ENCODE measurements at places on chromosomes 3 and 15. TPM values are rescaled to one million over a fixed set of nuclear protein-coding genes. Genes with fewer than 3 reads are reported as not detected.

Gene SKOR1
- 2.5 TPM for total RNA-seq

Gene SLC35A5
- total RNA-seq, result 9.7 TPM

Gene BSN
- 0.12 TPM for total RNA-seq

Gene WDR72
- not detected for total RNA-seq

Gene PLD1
- 8.8 TPM for total RNA-seq

Gene MEX3B
- total RNA-seq, result 1.6 TPM

Gene STXBP5L
- not detected for total RNA-seq

Gene TGFBR2
- total RNA-seq, result 57.4 TPM

Gene CHMP2B
- 35.4 TPM for total RNA-seq

Gene CD80
- 24.2 TPM for total RNA-seq

Gene SPESP1
- total RNA-seq, result not detected

Gene SGO1
- 2.1 TPM for total RNA-seq

Gene ASB14
- not detected for total RNA-seq

- no peaks in the 10 kb centered on the region for H3K36me3 ChIP-seq
- H3K4me3 ChIP-seq, result no peak overlapping the region
- DNase-seq, result no peak
- H3K4me1 ChIP-seq, result no peaks in the 10 kb centered on the region
- H3K27me3 ChIP-seq, result no peaks in the 10 kb centered on the region
Observed at GRCh38 chr3:106380232-106380631, 511.4 kb upstream of the CBLB start.

- DNase-seq, result no peak
- H3K27me3 ChIP-seq, result no peaks in the 10 kb centered on the region
- H3K27ac ChIP-seq, result no peak overlapping the region
- no peak overlapping the region for H3K4me3 ChIP-seq
- H3K36me3 ChIP-seq, result no peaks in the 10 kb centered on the region
Observed at GRCh38 chr3:29745232-29745870, 464.5 kb downstream of the RBMS3 start.

DNA sequence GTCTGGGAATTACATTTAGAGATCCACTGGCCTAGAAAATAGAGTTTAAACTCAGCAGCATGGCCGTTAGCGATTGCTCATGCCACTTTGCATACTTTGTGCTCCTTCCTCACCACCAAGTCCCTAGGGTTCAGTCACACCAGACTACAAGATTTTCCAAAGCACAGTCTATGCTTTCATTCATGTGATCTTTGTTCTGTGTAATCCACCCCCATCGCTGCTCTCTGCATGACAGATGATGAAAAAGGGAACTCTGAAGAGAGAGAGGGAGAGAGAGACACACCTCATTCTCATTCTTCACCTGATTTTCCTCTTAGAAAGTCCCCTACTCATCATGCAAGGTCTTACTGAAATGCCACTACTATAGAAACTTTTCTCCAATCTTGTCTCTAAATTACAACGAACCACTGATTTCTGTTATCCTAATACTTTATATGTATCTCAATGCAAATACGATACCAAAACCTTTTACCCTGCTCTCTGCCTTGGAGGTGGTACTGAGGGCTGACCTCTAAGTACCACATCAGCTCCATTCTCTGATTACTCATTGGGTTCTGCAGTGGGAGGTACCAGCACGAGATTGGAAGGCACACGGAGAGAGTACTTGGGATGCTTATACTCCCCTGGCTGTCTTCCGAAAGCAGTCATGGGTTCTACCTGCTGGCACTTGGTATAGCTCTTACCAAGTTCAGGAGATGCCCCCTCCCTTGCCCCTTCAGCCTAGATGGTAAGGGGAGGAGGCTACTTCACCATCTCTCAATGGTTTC lies 1.1 kb upstream of the PARP15 start:
- peaks cover 22% of the 10 kb centered on the region for H3K4me1 ChIP-seq
- peak overlapping the region; percentile 74 for H3K27ac ChIP-seq
- H3K36me3 ChIP-seq, result peaks cover 13% of the 10 kb centered on the region
- H3K4me3 ChIP-seq, result peak overlapping the region; percentile 89

GRCh38 chr3:112654979-112655378 lies 14.0 kb upstream of the CCDC80 start:
- H3K27me3 ChIP-seq, result no peaks in the 10 kb centered on the region
- no peak overlapping the region for H3K27ac ChIP-seq
- H3K36me3 ChIP-seq, result no peaks in the 10 kb centered on the region
- no peak overlapping the region for H3K4me3 ChIP-seq

DNA sequence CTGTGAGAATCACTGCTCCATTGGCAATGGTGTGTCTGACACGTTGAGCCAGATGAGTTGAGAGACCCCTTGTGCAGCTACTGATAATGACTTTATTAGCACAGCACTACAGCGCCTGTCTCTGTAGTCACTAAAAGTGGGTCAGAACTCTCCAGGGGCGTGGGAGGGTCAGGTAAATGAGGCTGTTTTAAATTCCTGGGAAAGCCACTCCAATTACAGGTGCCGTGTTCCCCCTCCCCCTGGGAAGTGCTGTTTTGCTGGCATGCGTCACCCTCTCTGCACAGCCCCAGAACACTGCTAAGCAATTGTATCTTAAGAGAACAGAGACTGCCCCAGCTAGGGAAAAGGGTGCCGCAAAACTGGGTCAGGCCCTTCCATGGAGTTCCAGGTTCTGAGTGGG lies 21.5 kb upstream of the CPNE9 start:
- DNase-seq, result no peak
- no peak overlapping the region for H3K27ac ChIP-seq
- no peak overlapping the region for H3K4me3 ChIP-seq

DNA sequence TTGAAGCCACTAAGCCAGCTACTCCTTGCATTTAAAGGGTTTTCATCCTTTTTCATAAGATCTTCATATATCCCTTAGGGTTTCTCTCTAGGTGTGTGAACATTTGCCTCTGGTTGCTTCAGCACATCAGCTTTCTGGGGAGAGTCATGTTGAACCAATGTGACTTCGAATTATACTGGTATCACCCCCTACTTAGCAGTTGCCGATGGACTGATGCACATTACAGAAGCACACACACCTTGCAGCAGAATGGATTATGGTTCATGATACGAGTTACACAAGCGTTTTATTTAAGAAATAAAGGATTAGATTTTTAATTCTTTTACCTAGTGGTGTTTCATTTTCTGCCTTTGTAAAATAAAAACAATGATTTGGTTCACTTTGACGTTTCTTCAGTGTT lies 39.6 kb downstream of the FBXO22 start:
- H3K4me3 ChIP-seq, result no peak overlapping the region
- H3K27me3 ChIP-seq, result peaks cover 9% of the 10 kb centered on the region
- no peaks in the 10 kb centered on the region for H3K4me1 ChIP-seq
- no peaks in the 10 kb centered on the region for H3K36me3 ChIP-seq
- no peak for DNase-seq
- no peak overlapping the region for H3K27ac ChIP-seq

DNA sequence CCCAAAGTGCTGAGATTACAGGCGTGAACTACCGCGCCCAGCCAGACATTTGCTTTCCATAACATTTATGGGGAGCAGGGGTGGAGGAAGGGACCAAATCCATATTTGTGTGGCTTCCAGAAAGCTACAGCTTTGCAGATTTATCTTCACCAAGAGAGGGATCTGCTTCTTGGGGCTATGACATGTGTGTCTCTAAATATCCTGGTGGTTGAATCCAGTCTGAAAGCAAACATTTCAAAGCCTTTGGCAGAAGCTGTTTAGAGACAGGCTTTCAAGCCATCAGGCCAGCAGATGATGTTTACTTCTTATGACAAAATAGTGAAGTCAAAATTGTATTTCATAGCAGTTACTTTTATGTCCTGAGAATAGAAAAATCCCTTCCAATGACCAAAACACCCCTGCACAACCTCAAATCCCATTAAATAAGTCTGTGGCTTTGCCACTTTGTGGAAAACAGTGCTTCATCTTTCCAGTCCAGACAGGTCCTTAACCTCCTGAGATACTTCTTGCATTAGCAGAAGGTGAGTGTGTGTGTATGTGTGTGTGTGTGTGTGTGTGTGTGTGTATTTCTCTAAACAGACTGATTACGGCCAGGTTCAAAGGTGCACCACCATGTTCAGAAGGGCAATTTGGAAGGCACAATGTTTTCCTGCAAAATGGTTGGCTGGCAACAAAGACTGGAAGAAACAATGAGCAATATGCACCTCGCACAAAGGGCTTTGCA lies 191.4 kb upstream of the LRIG1 start:
- no peak for DNase-seq
- H3K27ac ChIP-seq, result no peak overlapping the region
- H3K4me3 ChIP-seq, result no peak overlapping the region

DNA sequence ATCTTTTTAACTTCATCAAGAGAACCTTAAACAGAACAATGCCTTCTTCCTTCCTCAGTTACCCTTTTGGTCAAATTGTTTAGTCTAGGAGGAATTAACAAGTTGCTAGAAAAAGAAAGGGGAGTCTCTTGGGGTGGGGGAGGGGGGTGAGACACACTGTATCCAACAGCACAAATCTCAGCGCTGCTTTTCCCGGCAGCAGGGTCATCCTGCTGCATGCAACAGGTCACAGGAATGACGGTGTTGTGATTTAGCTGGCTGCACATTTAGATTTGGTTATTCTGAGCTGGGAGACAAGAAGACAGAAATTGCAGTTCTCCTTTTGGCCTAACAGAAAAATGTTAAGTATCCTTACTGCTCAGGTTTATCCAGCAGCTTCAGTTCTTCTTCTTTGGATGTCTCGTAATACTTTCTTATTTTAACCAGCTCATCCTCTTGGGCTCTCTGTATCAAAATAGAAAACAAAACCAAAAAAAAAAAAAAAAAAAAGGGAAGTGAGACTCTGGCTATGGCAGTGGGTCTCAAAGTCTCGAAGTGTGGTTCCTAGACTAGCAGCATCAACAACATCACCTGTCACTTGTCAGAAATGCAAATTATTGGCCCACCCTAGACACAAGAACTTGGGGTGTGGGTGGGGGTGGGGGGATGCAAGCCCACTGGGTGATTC lies 190.5 kb downstream of the GREM1 start:
- H3K27me3 ChIP-seq, result peaks cover 2% of the 10 kb centered on the region
- no peak for DNase-seq
- H3K4me3 ChIP-seq, result no peak overlapping the region
- H3K27ac ChIP-seq, result no peak overlapping the region
- H3K36me3 ChIP-seq, result no peaks in the 10 kb centered on the region

GRCh38 chr3:86993704-86994103 lies 2.8 kb upstream of the VGLL3 start:
- H3K27ac ChIP-seq, result no peak overlapping the region
- no peak overlapping the region for H3K4me3 ChIP-seq
- H3K4me1 ChIP-seq, result no peaks in the 10 kb centered on the region

- H3K27ac ChIP-seq, result peak overlapping the region; percentile 84
- no peak for DNase-seq
- H3K27me3 ChIP-seq, result no peaks in the 10 kb centered on the region
- H3K36me3 ChIP-seq, result peaks cover 11% of the 10 kb centered on the region
- H3K4me3 ChIP-seq, result no peak overlapping the region
Observed at GRCh38 chr15:41895491-41895890, 1.6 kb upstream of the SPTBN5 start.

DNA sequence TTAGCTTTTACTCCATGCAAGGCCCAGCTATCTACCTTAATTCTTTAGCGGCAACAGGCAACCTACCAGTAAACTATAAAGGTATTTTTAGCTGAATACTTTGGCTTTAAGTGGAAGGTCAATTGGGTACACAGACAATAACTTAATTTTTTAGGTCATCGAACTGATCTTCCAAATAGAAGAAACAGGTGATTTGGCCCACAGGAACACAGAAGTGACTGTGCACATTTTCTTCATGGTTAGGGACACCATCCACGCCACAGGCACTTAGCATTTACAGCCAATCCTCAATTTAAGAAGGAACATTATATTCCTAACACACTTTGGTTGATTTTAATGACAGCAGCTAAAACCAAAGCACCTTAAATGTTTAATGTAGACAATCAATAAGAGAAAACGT lies 1.9 kb downstream of the ARPP19 start:
- no peaks in the 10 kb centered on the region for H3K36me3 ChIP-seq
- H3K4me3 ChIP-seq, result peak overlapping the region; percentile 88
- H3K27me3 ChIP-seq, result no peaks in the 10 kb centered on the region
- DNase-seq, result no peak
- H3K27ac ChIP-seq, result no peak overlapping the region

- H3K27me3 ChIP-seq, result no peaks in the 10 kb centered on the region
- H3K36me3 ChIP-seq, result peaks cover 58% of the 10 kb centered on the region
- no peak for DNase-seq
- H3K4me1 ChIP-seq, result peaks cover 19% of the 10 kb centered on the region
- H3K27ac ChIP-seq, result peak overlapping the region; percentile 83
- H3K4me3 ChIP-seq, result peak overlapping the region; percentile 81
Observed at GRCh38 chr3:53880396-53881345, 1.3 kb downstream of the ACTR8 start.

DNA sequence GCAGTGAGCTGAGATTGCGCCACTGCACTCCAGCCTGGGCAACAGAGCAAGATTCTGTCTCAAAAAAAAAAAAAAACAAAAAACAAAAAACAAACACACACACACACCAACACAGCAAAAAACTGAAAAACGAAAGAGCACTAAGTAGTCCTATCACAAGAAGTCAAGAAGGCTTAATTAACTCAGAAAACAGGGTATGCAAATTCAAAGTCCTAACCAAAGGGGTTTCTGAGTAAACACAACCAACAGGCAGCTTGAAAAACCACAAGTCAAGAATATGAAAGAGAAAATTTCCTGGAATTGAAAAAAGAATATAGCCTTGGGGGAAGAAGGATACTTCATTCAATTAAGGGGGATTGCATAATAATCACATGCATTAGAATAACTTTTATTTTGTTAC lies 37.7 kb upstream of the PARP14 start:
- no peak overlapping the region for H3K27ac ChIP-seq
- no peak for DNase-seq
- H3K36me3 ChIP-seq, result no peaks in the 10 kb centered on the region

DNA sequence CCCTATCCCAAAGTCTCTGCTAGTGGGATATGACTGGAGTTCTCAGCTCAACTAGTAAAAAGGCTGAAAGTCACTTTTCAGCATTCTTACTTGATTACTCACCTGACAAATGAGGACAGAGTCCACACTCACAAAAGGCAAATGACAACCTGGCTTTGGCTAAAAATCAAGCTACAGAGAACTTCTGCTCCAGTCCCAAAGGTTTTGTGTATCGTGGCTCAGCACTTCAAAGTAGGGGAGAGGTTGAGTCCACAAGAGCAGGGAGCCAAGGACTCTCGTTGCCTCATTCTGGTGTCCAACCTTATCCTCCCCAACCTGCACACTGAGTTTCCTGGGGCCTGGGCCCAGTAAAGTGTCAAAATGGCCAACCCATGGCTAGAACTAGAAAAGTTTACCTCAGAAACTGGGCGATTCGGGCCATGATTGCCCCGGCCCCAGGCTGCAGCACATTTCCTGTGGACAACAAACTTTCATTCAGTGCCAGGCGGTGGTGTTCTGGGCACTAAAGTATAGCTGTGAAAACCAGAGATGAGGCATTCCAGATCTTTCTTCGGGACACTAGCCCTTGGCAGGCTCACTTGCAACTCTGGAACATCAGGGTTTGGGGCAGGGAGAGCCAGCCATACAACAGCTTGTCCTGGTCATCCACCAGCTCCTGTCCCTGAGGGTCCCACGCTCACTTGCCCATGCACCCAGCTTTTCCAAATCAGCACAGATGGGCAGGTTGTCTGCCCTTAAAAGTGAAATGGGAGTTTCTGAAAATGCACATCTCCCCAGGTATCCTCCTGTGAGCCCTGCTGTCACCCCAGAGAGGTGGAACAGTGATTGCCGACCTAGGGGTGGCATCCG lies 3.1 kb downstream of the ACAA1 start:
- DNase-seq, result no peak
- no peaks in the 10 kb centered on the region for H3K27me3 ChIP-seq
- H3K27ac ChIP-seq, result no peak overlapping the region

All from CD4-positive, CD25-positive, alpha-beta regulatory T cell (primary cell).